ENCODE measurements at places on chromosomes 13 and 19.

GRCh38 chr19:46824890-46825730, 25.5 kb downstream of the AP2S1 start:
- DNase-seq, result no peak

DNA sequence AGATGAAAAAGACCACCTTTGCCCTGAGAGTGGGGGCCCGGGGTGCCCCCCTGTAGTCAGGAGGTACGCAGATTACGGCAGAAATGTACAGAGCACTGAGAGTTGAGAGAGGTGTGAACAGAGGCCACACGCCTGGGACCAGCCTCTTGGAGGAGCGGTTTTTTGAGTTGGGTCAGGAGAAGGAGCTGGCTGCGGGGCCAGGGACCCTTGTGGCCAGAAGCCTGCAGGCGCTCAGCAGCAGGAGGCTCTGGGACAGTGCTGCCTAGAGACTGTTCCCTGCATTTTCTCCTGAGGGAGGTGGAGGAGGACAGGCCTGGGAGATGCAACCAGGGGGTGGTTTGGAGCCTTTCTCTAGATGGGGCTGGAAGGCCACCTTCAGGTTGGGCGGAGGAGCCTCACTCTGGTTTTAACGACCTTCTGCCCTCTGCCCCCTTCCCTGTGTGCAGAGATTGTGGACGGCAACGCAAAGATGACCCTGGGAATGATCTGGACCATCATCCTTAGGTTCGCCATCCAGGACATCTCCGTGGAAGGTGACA, 39.7 kb downstream of the CAPN12 start:
- DNase-seq, result no peak

DNA sequence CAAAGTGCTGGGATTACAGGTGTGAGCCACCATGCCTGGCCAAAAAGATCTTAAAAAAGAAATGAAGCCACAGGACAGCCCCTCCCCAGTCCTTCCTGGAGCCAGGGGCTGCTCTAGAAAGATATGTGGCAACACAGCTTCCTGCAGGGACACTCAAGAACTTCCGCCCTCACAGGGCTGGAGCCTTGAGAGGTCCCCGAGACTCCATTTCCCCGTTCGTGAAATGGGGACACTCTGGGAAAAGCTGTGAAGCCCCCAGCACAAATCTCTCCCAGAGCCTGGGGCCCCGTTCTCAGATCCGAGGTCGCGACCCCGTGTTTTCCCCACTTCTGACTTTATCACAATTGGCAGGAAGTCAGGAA, 2.5 kb upstream of the GPX4 start:
- DNase-seq, result no peak

DNA sequence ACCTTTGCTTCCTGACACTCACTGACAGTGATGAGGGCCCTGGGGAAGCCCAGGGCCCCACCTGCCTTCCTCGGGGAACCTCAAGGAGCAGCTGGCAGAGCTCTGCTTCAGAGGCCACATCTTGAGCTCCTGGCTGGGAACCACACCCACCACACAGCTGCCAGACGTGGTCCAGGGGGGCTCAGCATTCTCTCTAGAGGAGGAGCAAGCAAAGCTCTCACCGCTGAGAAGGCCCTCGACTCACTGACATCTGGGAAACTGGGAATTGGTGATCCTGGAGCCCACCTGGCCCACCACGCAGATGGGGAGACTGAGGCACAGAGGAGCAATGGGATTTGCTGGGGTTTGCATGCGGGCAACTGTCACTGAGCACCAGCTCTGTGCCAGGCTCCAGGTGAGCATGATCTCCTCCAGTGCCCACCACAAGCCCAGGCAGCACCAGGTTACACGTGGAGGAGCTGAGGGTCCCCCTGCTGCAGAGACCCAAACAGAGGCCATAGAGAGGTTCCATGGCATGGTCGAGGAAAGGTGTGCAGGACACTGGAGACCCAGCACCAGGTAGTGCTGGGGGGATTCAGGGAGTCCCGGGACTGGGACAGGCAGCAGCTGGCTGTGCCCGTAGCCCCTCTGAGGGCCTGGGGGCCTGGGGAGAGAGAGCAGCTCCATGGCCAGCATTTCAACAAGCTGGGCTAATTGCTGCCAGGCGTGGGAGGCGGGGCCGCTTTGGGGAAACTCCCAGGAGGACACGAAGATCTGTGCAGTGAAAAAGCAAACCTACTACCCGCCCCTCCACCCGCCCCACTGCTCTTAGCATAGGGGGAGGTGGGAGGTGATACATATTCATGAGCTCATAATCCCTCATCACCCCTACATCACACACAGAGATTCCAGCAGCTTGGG, 33.4 kb downstream of the PEPD start:
- DNase-seq, result no peak

DNA sequence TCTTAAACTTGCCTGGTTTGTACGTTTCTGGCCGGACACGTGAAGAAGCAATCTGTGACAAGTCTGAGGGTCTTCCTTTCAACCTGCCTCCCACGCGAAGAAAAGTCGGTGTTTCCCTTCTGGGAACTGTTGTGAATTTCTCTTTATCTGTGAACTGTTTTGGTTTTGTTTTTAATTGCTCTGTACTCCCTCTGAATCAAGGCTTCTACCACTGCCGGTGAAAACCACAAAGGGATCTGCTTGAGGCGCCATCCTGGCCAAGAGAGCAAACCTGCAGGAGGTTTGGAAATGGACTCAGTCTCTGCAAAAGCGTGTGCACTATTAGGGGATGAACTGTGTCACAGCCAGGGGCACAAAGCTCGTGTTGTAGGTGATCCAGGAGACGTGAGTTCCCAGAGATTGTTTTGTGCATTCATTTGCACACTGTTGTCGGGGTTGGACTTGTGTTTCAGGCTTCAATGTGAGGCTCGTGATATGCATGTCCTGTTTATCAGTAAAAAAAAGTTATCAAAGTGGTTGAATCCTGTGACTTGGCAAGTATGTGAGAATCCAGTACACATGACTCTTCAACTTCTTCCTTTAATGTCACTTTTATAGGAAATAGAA, 9.7 kb downstream of the SIGLEC8 start:
- DNase-seq, result no peak

DNA sequence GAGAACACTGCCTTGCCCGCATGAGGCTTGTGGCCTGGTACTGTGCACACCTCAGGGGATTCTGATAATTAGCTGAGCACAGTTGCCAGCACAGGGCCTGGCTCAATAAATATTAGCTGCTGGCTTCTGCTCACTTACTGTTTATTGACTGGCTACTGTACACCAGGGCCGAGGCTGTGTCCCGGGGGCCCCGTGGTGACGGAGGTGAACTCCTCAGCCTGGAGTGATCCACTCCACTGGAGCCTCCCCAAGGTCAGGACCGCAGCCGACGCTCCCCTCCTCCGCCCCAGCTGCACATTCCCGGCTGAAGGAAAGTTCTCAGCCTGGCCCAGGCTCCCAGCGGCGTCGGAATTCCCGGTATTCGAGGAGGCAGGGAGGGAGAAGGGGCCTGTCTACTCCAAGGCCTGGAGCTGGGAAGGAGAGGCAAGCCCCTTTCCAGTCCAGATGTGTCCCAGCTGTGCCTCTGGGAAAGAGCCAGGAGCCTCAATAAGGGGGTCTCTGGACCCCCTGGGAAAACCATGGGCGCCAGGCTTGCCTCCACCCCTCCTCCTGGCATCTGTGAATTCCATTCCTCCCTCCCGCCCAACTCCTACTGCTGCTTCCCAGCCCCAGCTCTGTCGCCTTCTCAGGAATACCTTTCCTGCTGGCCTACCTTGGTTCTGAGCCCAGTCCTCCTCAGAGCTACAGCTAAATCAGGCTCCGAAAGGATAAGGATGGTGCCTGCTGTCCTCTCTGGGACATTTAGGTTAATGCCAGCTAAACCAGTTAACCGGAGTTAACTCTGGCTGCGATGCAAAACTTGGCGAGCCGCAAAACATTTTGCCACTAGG, 7.3 kb downstream of the RPS16 start:
- no peak for DNase-seq

DNA sequence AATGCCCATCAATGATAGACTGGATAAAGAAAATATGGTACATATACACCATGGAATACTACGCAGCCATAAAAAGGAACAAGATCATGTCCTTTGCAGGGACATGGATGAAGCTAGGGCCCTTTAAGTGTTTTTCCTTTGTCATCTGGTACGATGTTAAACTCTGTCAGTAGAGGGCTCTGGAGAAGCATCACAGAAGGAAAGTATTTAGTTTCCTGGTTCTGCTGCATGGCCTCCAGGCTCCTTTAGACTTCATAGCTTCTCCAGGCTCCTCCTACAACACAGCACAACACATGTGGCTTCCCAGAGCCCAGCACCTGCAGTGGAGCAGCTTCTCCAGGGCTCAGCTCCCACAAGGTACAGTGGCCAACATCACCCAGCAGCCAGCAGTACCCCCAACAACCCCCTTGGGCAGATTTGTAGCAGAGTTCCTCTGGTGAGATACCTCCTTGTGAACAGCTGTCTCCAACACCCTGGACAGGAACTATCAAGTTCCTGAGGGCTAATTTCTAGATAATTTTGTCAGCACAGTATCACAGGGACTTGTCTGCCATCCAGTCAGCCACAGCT, 63.4 kb downstream of the KCTD12 start:
- no peak for DNase-seq

DNA sequence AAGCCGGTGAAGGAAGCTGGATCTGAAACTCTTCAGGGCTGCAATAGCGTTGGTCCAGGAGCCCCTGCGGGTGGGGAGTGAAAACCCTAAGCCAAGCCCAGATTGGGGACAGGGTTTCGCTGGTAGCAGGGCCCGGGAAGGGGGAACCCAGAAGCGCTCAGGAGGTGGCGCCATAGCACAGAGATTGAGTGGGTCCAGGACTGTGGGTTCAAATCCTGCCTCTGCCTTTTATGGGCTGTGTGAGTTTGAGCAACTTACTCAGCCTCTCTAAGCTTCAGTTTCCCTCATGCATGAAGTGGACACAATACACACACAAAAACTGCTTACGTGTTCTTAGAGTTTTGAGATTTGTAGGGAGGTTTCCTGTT, 8.3 kb upstream of the SYCN start:
- no peak for DNase-seq

GRCh38 chr19:34171539-34171876, 796 bp upstream of the LSM14A start:
- DNase-seq, result no peak

DNA sequence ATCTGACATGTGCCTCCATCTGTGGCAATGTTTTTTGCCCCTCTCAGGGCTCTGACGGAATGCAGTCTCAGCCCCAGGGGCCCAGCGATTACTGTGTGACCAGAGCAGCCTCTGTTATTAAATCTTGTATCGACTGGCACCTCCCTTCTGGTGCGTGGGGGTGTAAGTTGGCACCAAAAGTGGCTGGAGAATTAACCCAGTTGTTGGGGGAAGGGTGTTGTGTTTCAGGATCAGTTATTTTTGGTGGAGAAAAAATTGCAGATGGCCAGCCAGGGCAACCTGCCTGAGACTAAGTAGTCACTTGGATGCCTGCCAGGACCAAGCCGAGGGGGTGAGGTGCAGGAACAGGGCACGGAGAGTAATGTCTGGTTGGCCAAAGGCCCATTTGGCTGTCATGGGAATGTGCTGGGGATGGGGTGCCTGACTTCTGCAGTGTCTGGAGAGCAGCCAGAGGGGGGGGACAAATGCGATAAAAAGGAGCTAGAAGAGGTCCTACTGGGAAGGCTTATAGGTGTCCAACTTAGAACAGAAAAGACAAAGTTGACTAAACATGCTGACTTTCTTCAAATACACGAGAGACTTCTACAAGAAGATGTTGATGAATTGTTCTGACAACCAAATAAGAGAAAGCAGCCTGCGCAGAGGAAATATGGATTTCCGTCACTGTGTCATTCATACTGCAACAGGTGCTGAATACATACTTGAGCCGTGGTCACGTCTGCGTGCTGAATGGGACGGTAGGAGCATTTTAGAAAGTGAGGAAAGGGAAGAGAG, 69.8 kb downstream of the SIAH3 start:
- no peak for DNase-seq

GRCh38 chr19:15200553-15201364, at the start of gene NOTCH3:
TSS of gene NOTCH3 (minus strand) at chr19:15200995. CDS start at chr19:15200905, 90 bp downstream.
- no peak for DNase-seq
